ENCODE measurements at places on chromosomes 6 and 20.

DNA sequence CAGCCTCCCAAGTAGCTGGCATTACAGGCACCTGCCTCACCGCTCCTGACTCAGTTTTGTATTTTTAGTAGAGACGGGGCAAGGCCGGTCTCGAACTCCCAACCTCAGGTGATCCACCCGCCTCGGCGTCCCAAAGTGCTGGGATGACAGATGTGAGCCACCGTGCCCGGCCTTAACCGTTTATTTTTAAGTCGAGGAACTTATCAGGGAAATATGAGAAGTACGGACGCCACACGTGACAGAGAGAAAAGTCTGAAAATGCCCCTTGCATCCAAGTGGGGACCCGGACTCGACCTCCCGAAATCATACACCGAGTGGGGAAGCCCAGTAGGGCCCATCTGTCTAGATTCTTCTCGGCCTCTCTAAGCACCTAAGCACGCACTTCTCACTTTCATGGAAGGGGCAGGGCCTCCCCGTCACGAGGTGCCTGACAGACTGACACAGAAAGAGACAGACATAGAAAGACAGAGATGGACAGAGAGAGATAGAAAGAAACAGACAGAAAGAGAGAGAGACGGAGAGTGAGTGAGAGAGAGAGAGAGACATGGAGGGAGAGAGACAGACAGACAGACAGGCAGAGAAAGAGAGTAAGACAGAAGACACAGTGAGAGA, 756.5 kb upstream of the DEFB115 start:
- no peak for DNase-seq

DNA sequence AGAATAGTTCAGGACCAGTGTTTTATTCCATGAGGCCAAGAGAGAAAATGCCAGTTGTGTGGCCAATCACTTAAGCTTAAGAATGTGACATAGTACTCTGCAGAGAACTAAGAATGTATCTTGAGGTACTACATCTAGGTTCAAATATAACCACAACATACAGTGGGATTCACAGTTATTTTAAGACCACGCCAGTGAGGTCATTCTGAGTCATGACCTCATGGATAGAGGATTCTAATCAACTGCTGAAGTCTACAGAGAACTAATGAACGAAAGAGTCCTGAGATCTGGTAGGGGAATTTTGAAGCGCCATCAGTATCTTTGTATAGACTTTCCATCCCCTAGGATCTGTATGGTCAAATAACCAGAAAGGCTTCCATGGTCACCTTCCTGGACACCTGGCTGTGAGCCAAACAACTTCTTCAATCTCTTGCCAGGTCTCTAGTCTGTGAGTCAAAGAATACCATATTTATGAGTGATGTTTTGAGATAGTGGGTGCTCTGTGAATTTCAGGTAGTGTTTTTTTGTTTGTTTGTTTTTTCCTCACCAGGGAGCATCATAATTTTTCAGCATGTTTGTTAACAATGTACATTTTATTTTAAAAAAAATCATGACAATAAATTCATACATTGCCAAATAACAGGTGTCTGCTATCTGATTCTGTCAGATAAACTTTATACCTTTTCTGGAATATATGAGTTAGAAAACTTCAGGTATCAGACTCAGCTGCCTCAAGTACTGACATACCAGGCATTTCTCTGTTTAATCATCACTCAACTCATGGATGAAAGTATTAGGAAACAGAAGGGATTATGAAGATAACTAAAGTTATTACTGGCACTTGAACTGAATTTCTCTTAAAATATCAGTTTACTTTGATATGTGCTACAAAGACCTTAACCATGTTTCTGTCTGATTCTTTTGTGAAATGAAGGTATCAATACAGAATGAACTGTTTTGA, 217.9 kb downstream of the PLCB4 start:
- no peak for DNase-seq

DNA sequence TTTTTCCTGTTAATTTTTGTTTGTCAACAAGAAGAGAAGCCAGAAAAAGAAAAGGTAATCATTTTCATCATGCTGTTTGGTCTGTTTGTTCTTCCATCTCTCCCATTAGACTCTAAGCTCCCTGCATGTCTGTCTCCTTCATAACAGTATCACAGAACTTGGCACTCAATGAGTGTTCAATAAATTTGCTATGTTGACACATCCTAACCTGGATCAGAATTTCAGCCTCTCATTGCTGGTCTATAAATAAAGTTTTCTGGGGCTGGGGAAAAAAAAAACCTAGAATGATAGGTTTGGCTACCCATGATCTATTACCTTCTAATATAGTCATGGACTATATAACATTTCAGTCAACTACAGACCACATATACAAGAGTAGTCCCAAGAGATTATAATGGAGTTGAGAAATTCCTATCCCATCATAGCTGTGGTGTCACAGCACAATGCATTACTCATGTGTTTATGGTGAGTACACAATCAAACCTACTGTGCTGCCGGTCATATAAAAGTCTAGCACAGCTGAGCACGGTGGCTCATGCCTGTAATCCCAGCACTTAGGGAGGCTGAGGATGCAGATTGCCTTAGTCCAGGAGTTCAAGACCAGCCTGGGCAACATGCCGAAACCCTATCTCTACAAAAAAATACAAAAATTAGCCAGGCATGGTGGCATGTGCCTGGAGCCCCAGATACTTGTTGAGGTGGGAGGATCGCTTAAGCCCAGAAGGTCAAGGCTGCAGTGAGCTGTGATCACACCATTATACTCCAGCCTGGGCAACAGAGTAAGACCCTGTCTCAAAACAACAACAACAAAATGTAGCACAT, 5.9 kb downstream of the NUDT3 start:
- DNase-seq: no peak

- no peak for DNase-seq
Measured at GRCh38 chr20:36932476-36933426, 18.8 kb downstream of the SAMHD1 start.

- DNase-seq: peak; percentile 80
Measured at GRCh38 chr6:3227363-3228045, at the start of gene TUBB2B. Gene TUBB2B, minus strand, starts transcription at chr6:3227653. Its CDS starts 110 bp downstream, at chr6:3227543.

DNA sequence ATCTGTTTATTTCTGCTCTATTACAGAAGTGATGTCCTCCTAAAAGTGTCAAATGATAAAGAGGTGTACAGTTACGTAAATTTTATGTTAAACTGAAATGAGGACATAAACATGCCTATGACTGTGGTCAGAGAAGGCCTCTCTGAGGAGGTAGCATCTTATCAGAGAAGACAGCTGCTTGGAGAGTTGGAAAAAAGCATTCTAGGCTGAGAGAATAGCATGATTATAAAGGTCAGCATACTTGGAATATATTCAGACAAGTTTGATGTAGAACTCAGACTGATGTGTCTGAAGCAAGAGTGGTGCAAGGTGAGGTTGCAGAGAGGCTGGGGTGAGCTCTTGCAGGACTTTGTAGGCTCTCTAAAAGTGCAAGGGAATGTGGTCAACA, 3.1 kb upstream of the PCNA start:
- DNase-seq: no peak

- no peak for DNase-seq
Measured at GRCh38 chr6:71721642-71722041, 164.7 kb upstream of the RIMS1 start.

DNA sequence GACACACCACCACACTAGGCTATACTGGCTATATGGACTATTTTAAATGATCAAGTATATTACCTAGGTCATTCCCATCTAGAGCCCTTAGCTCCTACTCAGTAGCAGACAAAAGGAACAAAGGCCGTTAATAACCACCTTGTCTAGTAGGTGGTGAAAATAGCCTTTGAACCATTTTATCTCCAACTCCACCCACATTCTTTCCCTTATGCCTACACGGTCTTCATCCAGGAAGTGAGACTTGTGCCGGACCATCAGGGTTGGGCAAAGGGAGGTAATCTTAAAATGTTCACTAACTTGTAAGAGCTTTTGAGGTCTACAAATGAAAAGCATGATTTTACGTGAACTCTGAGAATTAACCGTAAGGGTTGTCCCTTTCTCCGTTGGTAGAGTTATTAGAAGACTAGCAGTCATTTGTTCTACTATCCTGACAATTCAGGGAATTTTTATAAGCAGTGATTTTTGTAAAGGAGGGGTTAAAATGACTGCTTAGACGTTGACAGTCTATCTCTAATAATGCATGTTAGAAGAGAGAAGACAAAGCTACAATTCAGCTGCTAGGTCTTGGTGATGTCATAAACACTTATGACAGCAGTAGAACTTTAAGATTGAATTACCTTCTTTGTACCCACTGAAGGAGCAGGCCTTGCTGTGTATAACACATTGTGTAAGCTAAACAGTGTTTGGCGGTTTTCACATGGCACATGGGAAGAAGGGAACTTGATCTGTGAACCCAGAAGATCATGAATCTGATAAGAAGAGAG, 371.8 kb upstream of the JAG1 start:
- no peak for DNase-seq

- DNase-seq: no peak
Measured at GRCh38 chr6:41892921-41893564, 2.1 kb downstream of the USP49 start.

DNA sequence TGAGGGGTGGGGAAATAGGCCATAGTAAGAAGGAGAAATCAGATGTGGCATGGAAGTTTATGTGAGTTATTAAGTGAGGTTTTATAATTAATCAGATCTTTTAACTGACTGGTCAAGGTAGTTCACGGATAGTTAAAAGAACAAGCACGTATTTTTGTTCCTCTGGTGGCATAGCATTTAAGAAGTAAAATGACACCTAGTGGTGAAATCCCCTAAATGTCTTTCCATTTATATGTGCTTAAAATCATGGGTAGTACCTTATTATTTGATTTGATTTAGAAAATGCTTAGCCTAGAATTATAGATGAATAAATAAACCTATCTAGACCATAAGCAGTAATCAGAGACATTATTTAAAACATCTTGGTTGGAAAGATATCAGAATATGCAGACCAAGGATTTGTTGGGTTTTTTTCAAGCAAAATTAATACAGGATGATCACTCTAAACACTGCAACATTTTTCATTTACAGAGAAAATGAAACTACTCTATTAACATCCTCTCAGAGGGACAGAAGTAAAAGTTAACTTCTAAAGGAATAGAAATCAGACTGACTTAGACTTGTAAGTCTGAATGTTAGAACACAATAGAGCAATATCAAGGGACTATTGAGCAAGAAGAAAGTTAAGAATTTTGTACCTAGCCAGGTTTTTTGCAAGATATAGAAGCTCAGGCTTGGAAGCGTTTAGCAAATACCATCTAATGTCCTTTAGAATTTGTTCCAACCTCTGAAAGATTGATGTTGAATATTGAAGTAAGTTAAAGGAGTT, 81.1 kb downstream of the STXBP5 start:
- DNase-seq: peak; percentile 18

DNA sequence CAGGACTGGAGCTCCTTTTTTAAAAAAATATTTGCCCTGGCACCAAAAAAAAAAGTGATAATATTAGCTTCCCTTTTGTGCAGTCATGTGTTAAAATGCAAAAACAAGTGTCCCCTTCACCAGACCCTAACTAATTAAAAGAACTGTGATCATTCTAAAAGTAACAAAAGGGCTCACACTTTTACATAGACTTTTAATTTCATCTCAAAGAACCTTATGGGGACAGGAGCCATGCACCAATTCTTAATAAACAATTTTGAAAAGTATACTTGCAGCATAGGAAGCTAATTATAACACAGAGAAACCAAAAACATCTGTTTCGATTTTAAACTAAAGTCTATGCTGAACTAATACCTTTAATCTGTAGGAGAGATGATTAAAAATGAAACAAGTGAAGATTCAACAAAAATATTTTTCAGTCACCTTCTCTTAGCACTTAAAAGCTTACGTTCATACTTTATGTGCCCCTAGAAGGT, 17.3 kb downstream of the STX7 start:
- DNase-seq: no peak

DNA sequence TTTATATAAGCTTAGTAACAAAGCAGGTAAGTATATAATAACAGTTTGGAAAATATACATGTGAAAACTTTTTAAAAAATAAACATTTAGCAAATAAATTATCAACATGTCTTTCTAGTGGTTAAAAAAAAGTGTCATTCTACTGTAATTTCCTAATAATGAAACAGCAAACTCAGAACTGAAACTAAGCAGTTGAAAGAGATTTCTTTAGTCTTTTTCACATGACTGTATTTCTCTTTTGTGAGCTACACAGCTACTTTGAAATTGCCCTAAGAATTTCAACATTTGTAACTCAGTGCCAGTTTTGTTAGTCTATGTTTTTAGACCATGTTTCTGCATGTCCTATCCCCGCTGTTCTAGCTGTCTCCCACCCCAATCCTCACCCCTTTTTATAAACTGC, 28.4 kb upstream of the SDHAF4 start:
- no peak for DNase-seq

DNA sequence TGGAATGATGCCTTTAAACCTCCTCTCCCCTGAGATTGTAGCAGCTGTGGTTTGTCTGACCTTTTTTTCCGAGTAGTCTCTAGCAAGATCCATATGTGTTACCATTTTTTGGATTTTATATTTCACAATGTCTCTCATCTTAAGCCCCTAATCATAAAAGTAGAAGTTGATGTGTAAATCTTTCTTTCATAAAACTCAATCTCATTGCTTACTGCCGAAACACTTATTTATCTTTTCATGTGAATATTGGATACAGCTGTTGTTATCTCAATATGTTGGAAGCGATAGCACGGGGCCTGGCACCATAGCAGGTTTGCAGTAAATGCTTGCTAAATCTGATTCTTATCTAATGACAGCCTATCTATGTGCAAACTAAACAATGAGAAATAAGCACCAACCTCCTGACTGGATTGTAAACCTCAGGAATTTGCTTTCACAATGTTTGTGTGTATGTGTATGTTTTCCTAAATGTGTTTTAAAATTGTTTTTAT, 14.2 kb downstream of the SMPDL3A start:
- DNase-seq: no peak

- no peak for DNase-seq
Measured at GRCh38 chr20:33947709-33948295, 45.9 kb upstream of the RALY start.

GRCh38 chr6:110823146-110823545, 7.9 kb upstream of the CDK19 start:
- no peak for DNase-seq

DNA sequence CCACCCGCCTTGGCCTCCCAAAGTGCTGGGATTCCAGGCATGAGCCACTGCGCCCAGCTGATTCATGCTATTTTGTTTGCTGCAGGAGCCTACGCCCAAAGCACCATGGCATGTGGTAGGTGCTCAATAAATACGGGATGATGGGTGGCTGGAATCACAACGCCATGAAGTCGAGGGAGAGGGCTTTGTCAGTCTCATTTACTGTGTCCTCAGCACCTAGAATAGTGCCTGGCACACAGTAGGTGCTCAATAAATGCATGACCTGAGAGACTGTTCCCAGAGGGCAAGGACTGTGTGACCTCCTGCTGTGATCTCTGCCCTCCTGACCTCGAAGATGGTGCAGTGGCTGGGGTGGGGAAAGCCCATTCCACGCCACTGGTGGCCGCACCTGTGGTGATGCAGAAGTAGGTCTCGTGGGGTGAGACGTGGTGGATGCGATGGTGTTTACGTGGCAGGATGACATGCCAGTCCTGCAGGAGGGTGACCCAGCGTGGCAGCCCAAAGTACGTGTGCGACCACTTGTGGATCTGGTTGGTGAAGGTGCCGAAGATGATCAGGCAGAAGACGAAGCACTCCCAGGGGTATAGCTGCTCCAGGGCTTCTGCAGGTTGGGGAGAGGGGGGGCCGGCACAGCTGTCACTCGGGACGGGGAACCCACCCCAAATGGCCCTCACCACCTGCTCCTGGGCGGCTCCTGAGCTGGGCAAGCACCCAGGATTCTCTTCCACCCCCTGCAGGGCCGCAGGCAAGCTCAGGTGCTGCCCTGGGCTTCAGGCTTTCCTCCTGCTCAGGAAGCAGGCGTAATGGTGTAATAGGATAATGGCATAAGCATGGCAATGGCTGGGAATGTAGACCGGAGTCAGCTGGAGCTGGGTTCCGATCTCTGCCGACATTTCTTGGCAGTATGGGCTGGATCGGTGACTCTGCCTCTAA, 14.9 kb upstream of the UBE2V1 start:
- DNase-seq: no peak

Data from NCI-H345 (cell line).